ENCODE measurements at places on chromosomes 12 and 14.

DNA sequence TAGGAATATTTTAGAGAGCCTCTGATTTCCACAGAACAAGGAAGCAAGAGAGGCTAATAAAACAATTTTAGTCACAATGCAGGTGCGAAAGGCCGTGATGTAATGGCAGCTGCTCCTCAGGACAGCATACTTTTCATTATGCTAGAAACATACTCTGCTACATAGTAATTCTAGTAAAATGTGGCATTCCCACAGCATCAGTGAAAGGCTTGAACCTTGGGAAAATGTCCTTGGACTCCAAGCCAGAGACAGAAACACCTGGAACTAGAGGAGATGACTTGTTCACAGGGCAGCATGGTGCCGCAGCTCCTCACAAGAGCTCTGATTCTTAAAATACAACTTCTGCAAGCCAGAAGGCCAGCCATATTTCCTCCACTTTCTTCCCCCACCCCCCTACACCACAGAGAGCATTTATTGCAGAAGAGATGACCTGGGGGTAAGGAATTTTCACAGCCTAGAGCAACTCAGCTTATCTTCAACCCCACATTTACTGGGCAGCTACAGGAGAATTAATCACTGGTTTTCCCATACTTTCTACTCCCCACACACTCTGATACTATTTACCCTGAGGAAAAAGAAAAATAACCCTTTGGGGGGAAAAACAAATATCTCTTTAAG, 15.8 kb downstream of the ABCC9 start:
- DNase-seq: no peak

DNA sequence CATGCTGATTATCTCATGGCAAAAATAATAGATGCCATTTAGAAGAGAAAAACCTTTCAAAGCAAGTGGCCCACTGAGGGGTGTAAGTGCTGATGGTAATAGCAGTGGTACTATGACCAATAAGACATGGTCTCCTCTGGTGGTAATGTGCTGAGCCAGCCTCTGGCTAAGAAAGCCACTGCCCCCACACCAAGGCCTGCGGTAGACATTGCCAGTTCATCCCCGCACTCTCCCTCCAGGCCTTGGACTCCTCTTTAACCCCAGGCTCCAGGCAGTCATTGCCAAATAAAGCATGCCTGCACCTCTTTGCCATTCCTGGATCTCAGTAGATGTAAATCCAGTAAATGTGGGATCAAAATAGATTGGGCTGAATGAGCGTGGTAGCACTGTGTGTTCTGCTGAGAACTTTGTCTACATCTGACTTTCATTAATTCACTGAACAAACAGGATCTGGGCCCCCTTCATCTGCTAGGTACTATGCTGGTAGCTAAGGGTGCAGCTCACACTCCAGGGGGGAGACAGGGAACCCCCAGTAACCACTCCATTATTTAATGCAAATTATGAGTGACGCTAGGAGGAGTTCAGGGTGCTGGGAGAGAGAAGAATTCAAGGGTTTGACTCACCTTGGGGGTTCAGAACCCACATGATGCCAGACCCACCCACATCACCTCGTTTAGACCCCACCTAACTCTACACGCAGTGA, 89.3 kb downstream of the BCL11B start:
- DNase-seq: no peak

GRCh38 chr12:50828886-50829285, 13.8 kb upstream of the TMPRSS12 start:
- no peak for DNase-seq

DNA sequence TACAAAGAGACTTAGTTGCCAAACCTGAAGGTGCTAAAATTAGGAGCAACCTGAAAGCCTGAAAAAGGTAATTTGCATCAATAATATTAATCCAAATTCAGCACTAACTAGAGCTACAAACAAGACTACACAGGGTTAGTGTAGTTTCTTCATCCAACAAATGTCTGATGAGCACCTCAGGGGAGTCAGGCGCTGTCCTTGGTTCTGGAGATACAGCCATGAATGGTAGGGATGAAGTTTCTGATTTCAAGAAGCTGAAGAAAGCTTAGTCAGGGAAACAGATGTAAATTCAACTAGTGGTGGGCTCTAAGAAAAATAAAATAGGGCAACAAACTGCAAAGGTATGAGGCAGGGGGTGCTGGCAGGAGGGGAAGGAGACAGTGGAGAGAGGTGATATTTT, 266.3 kb downstream of the GLT1D1 start:
- DNase-seq: no peak

DNA sequence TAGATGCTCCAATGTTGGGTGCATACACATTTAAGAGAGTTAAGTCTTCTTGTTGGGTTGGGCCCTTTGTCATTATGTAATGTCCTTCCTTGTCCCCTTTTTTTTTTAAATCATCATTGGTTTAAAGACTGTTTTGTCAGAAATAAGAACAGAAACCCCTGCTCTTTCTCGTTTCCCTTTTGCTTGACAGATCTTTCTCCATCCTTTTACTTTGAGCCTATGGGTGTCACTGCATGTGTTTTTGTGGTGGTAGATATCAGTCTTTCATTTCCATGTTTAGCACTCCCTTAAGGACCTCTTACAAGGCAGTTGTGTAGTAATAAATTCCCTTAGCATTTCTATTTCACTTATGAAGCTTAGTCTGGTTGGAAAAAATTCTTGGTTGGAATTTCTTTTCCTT, 47.4 kb downstream of the RTN1 start:
- no peak for DNase-seq

DNA sequence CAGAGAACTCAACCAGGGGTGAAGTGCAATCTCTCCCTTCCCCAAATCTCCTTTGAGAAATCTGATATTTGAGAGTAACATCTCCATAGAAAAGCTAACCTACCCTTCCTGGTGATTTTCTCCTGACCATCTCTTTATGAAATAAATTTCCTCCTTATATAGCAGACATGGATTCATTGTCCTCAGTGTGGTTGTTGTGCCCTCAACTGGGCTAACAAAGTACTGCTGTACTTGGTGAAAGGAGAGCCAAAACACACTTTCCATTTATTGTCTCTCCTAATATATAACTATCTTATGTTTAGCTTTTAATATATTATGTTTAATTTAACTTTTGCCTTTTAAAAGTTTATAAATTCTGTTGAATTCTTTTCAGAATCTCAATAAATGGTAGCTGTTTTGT, 65.1 kb upstream of the SLCO1B1 start:
- DNase-seq: no peak

DNA sequence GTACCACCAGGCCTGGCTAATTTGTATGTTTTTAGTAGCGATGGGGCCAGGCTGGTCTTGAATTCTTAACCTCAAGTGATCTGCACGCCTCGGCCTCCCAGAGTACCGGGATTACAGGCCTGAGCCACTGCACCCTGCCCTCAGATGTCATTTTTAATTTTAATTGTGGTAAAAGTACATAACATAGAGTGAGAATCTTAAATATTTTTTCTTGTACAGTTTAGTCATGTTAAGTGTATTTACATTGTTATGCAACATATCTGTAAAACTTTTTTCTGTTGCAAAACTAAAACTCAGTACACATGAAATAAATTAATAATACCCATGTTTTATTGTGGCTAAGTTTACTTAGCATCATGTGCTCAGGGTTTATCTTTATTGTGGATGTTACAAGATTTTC, 231.4 kb downstream of the ALG10 start:
- DNase-seq: no peak

- DNase-seq: no peak
Observed at GRCh38 chr12:52215587-52216031, 17.4 kb upstream of the KRT7 start.

- DNase-seq: no peak
Observed at GRCh38 chr14:75456997-75457335, 29.1 kb downstream of the JDP2 start.

DNA sequence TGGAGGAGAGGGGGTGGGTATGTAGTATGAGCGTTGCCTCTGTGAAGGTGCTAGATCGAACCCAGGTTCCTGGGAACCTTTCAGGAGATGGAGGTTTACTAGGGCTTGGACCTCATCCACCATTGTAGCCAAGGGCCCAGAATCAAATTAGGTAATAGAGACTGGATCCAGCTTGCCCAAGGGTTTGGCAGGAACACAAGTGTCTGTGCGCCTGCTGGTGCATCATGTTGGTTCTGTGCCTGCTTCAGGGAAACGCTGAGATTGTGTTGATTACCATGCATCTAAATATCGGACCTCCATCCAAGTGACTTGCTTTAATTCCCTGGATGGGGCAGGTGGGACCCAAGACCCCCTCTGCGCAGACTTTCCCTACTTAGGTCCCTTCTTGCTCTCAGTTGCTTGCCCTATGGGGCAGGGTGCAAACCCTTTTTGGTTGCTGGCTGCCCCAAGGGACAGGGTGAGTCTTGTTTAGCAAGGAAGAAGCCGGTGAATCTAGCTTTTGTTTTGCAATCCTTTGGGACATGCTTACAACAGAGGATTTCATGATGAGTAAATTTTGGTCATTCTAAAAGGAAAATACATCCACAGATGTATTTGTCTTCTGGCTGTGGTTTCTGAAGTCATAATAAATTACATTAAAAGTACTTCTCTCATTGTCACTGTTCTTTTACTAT, 189.8 kb upstream of the PRICKLE1 start:
- no peak for DNase-seq

All from bone marrow (tissue), 2 donors.